ENCODE measurements at places on chromosomes 16 and 17. TPM values are rescaled to one million over a fixed set of nuclear protein-coding genes. Genes with fewer than 3 reads are reported as not detected.

- H3K27me3 ChIP-seq = no peaks in the 10 kb centered on the region
- DNase-seq = no peak
- H3K36me3 ChIP-seq = no peaks in the 10 kb centered on the region
- no peak overlapping the region for H3K4me3 ChIP-seq
- no peaks in the 10 kb centered on the region for H3K4me1 ChIP-seq
Observed at GRCh38 chr17:58667934-58668597, 23.8 kb downstream of the TEX14 start.

The EXOC3L1 gene
- total RNA-seq = 6.1 TPM

DNA sequence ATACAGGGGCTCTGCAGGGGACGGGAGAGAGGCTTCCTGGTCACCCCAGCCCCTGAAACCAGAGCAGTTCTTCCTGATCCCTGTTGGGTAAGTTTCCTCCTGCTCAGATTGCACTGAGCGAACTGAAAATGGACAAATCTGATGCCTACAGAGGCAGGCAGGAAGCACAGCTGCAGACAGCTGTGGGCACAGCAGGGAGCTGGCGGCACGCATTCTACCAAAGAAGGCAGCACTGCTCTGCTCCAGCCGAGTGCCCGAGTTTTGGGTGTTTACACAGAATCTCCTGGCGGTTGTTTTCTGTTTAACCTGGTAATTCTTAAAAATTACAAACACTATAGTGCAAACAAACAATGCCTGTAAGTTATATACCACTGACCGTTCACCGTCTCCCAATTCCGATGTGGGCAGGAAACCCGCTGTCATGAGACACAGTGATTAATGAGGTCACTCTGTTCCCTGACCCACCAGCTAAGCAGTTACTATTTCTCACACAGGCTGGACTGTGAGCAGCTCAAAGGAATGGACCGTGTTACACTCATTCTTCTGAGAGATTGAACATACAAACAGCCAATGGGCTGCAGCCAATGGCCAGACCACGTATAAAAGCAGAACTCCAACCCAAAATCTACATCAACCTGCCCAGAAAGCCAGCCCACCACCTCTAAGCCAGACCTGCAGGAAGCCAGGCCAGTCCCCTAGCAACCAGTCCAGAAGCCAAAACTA, 25.5 kb downstream of the NSMCE1 start:
- no peak overlapping the region for H3K4me3 ChIP-seq
- H3K4me1 ChIP-seq = peaks cover 33% of the 10 kb centered on the region
- no peaks in the 10 kb centered on the region for H3K36me3 ChIP-seq
- peak; percentile 62 for DNase-seq
- no peaks in the 10 kb centered on the region for H3K27me3 ChIP-seq

The KATNIP gene
- total RNA-seq = 26.9 TPM

The CHST4 gene
- total RNA-seq = not detected

GRCh38 chr16:89602273-89602951, 11.0 kb upstream of the DPEP1 start:
- H3K36me3 ChIP-seq = no peaks in the 10 kb centered on the region
- no peak for DNase-seq
- no peaks in the 10 kb centered on the region for H3K4me1 ChIP-seq
- H3K4me3 ChIP-seq = no peak overlapping the region
- H3K27ac ChIP-seq = no peak overlapping the region

GRCh38 chr16:4968879-4969483, 10.9 kb downstream of the SEC14L5 start:
- no peak overlapping the region for H3K4me3 ChIP-seq
- H3K27me3 ChIP-seq = no peaks in the 10 kb centered on the region
- no peaks in the 10 kb centered on the region for H3K4me1 ChIP-seq
- no peak for DNase-seq
- H3K27ac ChIP-seq = no peak overlapping the region

- DNase-seq = no peak
- H3K36me3 ChIP-seq = no peaks in the 10 kb centered on the region
- H3K4me3 ChIP-seq = no peak overlapping the region
- H3K4me1 ChIP-seq = peaks cover 7% of the 10 kb centered on the region
Observed at GRCh38 chr16:17408955-17409441, 61.8 kb downstream of the XYLT1 start.

The SEPTIN12 gene
- total RNA-seq = 0.32 TPM

GRCh38 chr16:68116256-68116867, 31.2 kb downstream of the NFATC3 start:
- H3K27ac ChIP-seq = no peak overlapping the region
- H3K4me3 ChIP-seq = no peak overlapping the region
- no peaks in the 10 kb centered on the region for H3K36me3 ChIP-seq
- no peak for DNase-seq

- H3K36me3 ChIP-seq = no peaks in the 10 kb centered on the region
- no peak overlapping the region for H3K4me3 ChIP-seq
- no peak overlapping the region for H3K27ac ChIP-seq
- H3K4me1 ChIP-seq = no peaks in the 10 kb centered on the region
- H3K27me3 ChIP-seq = no peaks in the 10 kb centered on the region
Observed at GRCh38 chr17:6913608-6914443, 82.0 kb upstream of the ALOX12 start.
